GM20000 (cell line): ENCODE measurements at places on chromosomes 7 and 10.

DNA sequence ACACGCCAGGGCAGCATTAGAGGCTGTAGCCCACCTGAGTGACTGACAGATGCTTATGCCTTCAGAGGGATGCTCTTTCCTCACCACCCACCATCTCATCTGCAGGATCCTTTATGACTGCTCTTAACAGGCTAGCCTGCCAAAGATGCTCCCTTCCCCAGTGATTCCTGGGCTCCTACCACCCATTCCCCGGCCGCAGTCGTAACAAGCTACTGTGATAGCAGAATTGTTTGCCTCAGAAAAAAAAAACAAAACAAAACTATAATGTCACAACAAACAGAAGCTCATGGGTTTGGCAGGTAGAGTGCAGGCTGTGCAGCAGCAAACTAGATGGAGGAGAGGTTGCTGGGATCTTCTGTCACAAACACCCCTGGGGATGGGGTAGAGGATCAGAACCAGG lies 343.9 kb upstream of the ZMIZ1 start:
- no peak for DNase-seq

DNA sequence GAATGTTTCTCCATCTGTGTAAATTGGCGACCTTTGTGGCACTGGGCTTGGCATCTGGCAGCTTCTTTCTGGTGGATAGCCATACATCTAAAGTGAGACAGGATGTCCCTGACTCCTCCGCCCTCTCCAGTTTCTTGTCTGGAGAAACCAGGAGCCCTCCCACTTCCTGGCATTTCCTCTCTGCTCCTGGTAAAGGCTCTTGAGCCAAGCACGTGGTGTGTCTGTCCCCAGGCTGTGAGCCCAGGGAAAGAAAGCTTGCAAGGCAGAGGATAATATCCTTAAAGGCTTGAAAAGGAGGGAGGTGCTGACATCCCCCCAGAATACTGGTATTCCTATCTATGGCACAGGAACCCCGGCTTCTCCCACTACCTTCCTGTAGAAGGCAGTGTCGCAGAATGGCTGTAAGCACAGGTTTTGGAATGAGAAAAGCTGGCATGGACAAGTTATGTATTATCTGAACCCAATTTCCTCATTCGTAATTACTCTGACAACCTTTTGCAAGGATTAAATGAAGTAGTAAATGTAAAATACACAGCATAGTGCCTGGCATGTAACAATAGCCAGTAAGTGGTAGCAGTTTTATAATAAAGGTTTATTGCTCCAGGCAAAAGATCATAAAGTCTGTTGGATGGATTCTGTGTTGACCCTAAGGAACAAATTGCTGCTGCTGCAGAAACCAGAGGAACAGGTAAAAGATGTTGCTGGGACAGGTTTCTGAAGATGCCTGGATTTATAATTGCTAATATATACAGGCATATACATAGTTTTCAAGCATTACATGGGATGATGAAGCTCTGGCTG lies 11.8 kb upstream of the ACSL5 start:
- DNase-seq = no peak

GRCh38 chr7:151666886-151667285 lies 147.2 kb upstream of the RHEB start:
- DNase-seq = no peak

DNA sequence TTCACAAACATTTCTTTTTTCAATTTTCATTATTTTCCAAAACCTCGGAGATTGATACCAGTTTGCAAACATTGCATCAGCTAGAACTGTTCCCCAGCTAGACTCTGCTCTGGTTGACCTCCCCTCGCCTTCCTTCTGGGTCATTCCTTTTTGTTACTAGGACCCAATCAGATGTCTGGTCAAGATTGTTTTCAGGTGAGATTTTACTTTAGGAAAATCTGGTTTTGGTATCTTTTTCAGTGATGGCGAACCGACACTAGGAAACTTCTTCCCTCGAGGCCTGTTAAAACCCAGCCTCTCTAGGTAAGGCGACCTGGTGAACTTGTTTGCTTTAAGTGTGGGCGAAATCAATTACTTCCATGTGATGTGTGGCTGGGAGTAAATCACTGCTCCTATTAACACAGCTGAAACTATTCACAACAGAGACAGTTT lies 8.4 kb downstream of the PROSER2 start:
- no peak for DNase-seq

- no peak for DNase-seq
Measured at GRCh38 chr7:107744345-107744750, 406 bp downstream of the CBLL1 start.

DNA sequence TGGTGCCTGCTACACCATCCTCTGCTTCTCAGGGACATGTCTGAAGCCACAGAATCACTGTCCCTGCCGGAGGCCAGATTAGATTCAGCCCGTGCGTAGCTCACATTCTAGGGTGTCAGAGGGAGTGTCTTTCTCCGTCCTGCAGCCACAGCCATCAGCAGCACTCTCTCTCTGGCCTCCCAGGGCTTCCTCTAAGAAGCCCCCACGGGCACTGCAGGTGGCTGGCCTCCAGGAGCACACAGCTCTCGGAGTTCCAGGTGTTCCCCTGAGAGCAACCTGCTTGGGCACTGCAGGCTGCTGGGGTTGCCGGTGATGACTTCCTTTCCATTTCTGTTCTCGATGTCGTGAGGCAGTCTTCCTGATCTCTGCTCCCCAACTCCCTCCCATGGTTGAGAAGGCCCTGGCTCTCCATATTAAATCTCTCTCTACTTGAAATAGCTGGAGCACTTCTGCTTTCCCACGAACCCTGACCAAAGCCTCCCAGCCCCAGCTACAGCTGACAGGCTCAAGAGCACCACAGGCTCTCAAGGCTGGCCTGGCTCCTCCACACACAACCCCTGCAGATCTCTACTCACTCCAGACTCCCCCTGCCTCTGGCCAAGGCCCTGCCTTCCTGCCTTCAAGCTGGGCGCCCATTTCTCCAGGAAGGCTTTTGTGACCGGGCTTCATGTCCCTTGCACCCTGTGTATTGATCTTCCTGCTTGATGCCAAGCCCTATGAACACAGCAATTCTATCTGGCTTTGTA lies 49.0 kb upstream of the TMEM72 start:
- DNase-seq = no peak

DNA sequence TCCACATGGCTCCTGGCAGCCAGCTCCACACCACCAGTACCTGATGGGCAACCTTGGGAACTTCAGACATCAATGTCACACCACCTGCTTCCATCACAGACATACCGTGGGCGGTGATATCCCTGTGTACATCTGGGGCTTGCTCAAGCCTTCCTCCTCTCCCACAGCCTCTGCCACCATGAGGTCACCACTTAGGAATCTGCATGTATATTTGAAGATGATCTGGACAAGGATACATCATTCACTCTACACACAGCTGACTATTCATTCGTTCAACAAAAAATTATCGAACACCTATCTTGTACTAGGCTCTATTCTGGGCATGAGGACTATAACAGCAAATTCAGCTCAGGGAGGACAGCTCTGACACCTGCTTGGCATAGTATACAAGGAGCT lies 6.8 kb downstream of the DLG5 start:
- no peak for DNase-seq
